ENCODE measurements at places on chromosomes 5 and 9.

- DNase-seq, result no peak
Measured at GRCh38 chr9:109192732-109193361, 25.8 kb upstream of the FRRS1L start.

DNA sequence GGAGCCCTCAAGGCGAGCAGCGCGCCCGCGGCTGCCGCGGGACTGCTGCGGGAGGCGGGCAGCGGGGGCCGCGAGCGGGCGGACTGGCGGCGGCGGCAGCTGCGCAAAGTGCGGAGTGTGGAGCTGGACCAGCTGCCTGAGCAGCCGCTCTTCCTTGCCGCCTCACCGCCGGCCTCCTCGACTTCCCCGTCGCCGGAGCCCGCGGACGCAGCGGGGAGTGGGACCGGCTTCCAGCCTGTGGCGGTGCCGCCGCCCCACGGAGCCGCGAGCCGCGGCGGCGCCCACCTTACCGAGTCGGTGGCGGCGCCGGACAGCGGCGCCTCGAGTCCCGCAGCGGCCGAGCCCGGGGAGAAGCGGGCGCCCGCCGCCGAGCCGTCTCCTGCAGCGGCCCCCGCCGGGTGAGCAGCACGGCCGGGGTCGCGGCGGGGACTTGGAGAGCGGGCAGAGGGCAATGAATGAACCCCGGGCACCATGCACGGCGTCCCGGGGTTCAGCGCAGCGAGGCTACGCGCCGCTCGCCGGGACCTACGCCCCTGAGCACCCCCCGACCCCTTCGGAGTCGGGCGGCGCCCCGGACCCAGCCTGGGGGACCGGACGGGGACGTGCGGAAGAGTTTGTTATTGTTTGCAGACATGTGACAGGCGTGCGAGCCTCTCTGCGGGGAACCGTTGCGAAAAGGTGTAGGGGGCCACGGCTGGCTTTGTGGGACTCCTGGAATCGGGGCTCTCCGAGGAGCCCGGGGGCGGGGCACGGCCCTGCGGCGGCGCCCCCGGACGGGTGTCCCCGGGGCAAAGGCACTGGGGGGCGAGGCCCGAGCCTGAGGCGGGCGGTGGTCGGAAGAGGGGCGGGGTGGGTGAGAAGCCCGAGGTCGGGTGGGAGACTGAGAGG lies 553 bp downstream of the MAP3K1 start:
- DNase-seq, result no peak

DNA sequence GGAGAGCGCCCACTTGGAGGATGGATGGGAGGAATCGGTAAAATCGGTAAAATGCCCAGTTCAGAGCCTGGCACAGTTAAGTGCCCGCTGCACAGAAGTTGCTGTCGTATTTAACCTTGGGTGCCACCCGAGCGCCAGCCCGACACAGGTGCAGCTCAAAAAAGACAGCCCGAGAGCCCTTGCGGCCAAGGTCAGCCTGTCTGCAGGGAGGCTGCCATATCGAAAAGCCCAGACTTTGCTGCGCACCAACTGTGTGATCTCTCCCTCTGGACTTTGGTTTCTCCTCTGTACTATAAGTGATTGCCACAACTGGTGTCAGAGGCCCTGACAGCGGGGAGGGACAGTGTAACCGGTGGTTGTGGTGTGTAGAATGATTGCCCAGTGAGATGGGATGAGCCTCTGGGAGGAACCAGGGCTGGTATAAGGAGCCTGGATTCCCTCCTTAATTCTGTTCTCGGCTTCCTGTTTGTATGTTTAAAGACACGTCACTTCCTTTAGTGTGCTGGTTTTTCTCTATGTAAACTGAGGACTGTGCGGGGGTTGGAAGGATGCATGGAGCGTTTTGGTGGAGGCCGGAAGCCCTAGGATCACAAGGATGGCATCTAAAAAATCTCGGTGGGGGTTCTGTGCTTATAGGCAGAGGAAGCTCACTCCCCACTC lies 792 bp downstream of the NTMT1 start:
- DNase-seq, result no peak

- DNase-seq, result no peak
Measured at GRCh38 chr5:11563822-11564221, 340.4 kb downstream of the CTNND2 start.

Measured in right renal cortex interstitium (tissue), 3 donors.